SK-MEL-5 (cell line): ENCODE measurements at places on chromosomes 1 and 21.

- peak; percentile 55 for DNase-seq
Measured at GRCh38 chr1:224450561-224451350, 16.2 kb upstream of the WDR26 start.

DNA sequence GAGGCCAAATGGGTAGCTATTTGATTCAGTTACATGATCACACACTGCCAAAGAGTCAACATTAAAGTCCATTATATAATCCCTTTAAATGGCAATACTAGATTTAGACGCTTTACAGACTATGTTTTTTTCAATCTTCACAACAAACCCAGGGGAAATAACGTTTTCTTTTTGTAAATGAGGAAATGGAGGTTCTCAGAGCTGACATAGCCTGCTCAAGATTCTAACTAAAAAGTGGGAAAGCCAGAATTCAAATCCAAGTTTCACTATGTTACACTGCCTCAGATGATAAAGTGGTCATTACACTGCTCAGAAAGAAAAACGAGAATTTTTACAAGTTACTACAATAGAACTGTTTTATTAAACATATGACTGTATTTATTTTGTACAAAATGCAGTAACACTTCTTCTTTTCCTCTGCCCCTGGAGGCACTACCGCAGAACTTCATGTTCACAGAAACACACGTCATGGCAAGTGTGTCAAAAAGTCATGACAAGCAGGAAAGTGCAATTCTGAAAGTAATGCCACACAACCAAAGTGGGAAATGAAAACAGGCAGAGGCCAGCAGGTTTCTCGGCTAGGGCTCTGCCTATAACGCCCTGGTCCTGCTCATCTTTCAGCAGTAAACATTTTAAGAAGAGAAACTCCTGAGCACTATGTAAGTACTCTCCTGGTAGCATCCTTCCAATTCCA, 19.0 kb downstream of the THEMIS2 start:
- DNase-seq = no peak

- peak; percentile 91 for DNase-seq
Measured at GRCh38 chr1:154669464-154670282, 61.7 kb upstream of the ADAR start.

GRCh38 chr1:92601044-92601443, 114.3 kb upstream of the GFI1 start:
- no peak for DNase-seq

DNA sequence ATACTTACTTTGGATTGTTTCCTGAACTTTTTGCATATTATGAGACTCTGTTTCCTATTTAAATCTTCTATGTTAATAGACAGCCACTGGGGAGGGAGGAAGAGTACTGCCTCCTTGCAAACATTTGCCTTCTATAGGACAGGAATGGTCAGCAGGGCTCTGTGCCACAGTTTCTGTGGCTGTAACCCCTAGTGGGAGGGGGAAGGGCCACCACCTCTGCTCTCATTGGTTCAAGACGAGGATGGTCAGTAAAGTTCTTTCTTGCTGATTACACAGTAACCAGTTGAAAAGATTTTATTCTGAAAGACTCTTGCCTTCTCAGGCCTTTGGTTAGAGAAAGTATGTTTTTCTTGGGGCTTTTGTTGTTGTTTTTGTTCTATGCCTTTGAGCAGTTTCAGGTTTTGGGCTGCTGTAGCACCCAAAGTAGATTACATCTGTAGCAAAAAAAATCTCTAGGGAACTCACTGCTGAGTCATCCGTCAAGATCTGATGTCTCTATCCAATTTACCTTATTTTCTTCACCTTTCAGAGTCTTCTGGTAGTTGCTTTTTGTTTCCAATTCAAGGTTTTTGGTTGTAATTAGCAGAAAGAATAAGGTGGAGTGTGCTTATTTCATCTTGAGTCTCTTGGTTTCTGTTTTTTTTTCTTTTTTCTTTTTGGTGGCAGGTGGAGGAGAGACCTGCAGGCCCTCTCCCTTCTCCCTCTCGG, 23.1 kb downstream of the SLC35A3 start:
- DNase-seq = no peak

DNA sequence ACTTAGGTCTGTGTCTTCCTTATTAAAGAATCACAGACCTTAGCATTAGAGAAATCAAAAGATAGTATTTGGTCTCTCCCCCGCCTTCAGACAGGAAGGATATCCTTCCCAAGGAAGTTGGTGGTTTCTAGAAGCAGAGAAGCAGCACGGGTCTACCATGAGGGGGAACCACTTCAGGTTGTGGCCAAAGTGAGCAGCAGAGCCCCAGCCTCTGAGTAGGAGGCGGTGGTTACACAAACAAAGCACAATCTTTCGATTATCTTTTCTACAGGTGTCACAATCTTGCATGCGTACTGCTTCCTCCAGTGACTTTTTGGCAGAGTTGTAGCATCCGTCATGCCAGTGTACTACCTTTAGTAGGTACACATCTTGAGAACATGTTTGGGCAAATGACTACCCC, 8.8 kb downstream of the PGLYRP4 start:
- no peak for DNase-seq

- no peak for DNase-seq
Measured at GRCh38 chr1:219465212-219466093, 147.5 kb downstream of the ZC3H11B start.

DNA sequence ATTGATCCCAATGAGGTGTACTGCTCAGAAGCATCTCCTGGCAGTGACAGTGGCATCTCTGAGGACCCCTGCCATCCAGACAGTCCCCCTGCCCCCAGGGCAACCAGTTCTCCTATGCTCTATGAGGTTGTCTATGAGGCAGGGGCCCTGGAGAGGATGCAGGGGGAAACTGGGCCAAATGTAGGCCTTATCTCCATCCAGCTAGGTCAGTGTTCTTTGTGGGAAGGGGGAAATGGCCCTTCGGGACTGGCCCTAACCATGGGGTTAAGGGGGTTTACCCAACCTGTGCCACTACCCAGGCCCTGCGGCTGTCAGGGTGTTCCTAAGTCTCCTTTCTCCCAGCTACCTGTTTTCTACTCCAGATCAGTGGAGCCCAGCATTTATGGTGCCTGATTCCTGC, 1.3 kb downstream of the CREB3L4 start:
- no peak for DNase-seq

DNA sequence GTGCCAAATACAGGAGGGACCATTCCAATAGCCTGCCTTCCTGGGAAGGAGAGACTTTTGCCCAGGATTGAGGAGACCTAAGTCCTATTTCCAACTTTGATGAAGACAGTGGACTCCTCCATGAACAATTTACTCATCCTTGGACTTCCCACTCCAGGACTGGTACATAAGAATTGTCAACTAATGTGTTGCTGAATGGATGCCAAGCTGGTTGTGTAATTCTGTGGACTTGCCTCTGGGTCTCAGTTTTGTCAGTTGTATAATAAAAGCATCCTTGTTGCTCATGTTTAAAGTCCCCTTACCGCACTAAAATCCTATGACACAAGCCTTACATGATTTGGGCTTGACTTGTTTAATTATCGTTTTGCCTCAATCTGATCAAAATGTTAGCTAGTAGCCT, 13.2 kb upstream of the ZP4 start:
- DNase-seq = no peak

GRCh38 chr1:180141381-180141934, 13.2 kb upstream of the QSOX1 start:
- no peak for DNase-seq

DNA sequence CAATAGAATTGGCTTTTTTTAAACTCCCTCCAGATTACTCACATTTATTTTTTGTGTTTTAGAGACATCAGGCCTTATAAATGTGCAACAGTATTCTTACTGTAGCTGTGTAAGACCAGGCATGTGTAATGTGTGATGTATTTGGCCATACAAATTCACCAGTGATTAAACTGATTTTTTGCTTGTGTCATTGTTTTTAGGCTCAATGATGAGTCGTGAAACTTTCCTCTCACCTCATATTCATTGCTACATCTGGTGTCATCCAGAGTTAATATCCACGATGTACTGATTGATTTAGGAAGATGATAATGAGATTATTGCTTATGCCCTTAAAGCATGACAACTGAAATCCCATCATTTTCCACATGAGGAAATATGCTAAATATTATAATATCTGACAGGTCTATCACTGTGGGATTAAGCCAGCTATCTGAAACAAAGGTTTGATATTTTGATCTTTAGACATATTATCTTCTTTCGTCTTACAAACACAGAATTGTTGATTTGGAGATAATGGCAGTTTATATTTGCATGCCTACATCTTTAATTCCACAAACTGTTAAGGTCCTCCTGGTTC, 487.9 kb downstream of the PTBP2 start:
- no peak for DNase-seq

GRCh38 chr1:244971552-244972216, 107.3 kb upstream of the HNRNPU start:
- no peak for DNase-seq

- DNase-seq = no peak
Measured at GRCh38 chr1:9689971-9690381, 38.4 kb downstream of the PIK3CD start.

- no peak for DNase-seq
Measured at GRCh38 chr1:19622204-19622603, 21.9 kb upstream of the NBL1 start.

DNA sequence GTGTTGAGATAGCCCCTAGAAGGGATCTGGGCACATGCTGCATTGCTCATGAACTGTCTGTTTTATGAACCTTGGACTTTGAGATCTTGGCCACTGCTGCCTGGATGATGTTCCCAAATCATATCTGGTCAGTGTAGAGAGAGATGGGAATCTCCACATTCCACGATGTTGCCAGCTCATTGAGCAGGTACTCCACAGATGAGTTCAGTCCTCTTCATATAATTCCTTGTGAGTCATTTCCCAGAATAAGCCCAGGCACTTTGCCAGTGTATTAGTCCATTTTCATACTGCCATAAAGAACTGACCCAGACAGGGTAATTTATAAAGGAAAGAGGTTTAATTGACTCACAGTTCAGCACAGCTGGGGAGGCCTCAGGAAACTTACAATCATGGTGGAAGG, 254.0 kb upstream of the RUNX1 start:
- DNase-seq = no peak

- DNase-seq = no peak
Measured at GRCh38 chr1:25472471-25472870, 41.8 kb downstream of the MACO1 start.

GRCh38 chr1:76546354-76546933, 320.8 kb upstream of the ST6GALNAC5 start:
- DNase-seq = no peak

DNA sequence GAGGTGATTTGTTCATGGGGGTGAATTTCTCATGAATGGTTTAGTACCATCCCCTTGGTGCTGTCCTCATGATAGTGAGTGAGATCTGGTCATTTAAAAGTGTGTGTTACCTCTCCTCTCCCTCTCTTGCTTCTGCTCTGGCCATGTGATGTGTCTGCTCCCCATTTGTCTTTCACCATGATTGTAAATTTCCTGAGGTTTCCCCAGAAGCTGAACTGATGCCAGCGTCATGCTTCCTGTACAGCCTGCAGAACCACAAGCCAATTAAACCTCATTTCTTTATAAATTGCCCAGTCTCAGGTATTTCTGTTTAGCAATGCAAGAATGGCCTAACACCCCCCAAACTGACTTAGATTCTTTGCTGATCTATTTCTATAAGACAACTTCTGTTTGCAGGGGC, 249.4 kb upstream of the B3GALT2 start:
- DNase-seq = no peak

DNA sequence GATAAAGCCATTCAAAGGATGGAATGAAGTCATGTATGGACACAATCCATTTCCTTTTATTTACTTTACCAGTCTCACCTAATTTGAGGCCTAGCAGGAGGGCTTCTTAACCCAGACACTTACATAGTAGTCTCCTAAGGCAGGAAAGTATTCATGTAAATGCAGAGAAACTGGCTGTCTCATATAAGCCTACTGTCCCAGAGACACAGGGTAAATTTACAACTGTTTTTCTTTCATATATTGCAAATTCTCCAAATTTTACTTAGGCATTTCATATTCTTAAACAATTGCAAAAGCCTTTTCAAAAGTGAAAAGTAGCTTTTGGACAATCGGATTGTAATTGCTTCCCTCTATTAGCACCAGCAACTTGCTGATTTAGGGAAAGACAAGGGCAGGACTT, 29.9 kb downstream of the SPAG17 start:
- DNase-seq = no peak

GRCh38 chr1:170668209-170669106, 4.5 kb downstream of the PRRX1 start:
- no peak for DNase-seq

GRCh38 chr21:21210552-21210951, 212.3 kb downstream of the NCAM2 start:
- no peak for DNase-seq

- DNase-seq = no peak
Measured at GRCh38 chr1:25107643-25108010, 124.7 kb downstream of the SYF2 start.

DNA sequence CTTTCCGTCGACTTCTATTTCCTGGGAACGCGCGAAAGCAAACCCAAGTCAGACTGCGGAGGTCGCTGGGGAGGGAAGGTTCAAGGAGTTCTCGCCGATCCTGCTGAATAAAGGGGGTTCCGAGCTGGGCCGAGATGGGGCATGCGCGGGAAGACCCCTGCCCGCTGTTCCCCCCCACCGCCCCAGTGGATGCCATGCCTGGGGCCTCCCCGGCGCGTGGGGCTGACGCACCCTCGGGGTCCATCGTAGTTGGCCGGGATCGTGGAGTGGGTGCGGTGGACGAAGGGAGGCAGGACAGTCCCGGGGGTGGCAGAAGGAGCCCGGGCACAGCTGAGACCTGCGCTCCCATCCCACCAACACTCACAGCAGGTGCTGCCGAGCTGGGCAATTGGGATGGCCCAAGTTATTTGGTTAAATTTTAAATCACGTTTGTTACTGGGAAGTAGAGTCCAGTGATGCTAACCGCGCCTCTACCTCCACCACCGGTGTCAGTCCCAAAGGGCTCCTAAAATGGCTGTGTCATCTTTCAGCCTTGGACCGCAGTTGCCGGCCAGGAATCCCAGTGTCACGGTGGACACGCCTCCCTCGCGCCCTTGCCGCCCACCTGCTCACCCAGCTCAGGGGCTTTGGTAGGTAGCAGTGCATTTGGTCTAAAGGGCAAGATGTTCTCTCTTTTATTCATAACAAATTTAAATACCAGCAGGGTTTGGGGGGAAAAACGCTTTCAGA, 801 bp downstream of the MX1 start:
- DNase-seq = no peak

DNA sequence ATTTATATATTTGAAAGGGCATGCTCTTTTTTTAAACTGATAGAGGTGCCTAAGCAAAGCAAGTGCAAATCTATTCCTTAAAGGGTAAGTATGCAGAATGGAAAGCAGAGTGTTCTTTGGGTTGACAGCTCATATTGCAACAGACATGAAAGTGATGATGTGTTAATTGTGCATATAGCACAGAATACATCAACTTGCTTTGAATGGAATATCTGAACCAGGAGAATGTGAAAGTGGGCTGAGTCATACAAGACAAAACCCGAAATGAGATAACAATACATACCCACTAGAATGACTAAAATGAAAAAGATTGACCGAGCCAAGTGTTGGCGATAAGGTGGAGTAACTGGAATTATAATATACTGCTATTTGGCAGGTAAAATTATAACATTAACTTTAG, 4.3 kb downstream of the CR1 start:
- no peak for DNase-seq

GRCh38 chr21:42653231-42654061, at the start of gene PDE9A:
PDE9A (plus strand) TSS chr21:42653621; CDS start chr21:42653815, 194 bp downstream.
- peak; percentile 13 for DNase-seq
